ENCODE measurements at places on chromosomes 11 and 22.

DNA sequence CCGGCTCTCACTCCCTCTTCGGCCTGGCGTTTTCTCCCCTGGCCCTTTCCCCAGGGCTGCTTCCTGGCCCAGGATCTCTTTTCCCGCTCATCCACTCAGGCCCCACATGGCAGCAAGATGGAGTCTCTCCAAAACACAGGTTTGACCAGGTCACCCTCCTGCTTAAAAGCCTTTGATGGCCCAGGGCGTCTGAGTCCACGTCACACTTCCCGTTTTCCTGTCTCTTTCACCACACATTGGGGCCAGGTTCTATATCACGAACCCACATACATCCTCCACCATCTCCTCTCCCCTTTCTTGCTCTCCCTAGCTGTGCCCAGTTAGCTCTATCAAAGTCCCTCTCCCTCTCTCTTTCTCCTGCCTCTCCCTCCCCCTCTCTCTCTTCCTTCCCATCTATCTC lies 7.8 kb upstream of the LRRC32 start:
- no peak for DNase-seq

- no peak for DNase-seq
Measured at GRCh38 chr11:26229981-26230380, 101.9 kb upstream of the ANO3 start.

GRCh38 chr11:109884501-109884900 lies 208.7 kb upstream of the ZC3H12C start:
- DNase-seq = no peak

DNA sequence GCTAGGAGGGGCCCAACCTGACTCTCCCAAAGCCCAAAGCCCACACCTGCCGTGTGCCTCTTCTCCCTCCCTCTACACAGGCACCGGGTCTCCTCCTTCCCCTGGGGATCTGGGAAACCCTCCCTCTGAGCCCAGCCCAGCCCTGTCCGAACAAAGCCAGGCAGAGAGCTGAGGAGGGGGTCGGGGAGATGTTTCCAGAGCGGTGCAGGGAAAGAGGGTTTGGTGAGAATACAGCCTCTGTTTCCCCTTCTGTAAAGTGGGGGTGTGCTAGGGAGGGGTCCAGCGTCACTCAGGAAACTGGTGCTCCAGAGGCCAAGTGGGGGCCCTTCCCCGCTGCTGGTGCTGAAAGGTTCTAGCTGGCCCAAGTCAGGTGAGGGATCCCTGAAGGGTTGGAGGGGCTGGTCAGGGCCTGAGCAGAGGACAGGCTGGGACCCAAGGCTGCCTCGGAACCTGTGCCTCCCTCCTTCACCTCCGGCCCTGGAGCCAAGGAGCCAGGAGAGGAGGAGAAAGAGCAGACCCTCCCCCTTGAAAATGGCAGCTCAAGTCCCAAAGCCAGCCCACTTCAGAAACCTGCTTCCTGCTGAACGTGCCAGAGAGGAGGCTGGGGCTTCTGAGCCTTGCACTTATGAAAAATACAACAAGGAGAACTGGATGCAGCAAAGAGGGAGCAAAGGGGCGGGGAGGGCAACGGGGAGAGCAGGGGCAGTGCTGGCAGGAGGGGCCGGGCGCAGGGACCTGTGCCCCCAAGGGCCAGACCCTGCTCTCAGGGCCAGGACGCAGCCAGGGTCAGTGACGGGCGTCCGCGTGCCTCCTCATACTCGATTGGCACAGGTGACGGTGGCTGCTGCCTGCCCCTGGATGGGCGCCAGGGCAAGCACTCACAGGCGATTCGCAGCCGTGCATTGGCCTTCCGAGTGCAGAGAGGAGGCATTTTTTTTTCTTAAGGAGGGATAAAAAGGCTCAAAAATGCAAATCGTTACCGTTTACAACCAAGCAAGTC lies 43.2 kb downstream of the MACROD1 start:
- no peak for DNase-seq

DNA sequence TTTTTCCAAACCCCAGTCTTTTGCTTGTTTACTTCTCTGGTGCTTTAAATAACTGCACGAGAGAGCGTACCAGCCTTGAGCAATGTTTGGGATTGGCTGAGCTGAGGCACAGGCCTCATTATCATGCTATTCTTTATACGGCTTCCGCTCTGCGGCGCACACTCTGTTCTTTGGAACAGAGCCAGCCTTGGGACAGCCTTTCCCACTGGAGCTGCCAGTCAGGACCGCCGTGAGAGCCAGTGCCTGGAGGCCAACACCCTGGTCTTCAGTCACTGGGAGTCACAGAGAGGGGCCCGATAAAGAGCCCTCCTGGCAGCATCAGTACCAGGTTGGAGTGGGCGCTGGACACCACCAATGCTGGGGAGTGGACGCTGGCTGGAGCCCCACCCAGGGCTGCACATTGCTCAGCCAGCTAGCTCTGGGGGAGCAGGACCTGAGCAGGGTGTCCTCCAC lies 125.6 kb downstream of the BCR start:
- no peak for DNase-seq

GRCh38 chr11:119185981-119186634 lies 833 bp downstream of the NHERF4 start:
- DNase-seq = no peak

DNA sequence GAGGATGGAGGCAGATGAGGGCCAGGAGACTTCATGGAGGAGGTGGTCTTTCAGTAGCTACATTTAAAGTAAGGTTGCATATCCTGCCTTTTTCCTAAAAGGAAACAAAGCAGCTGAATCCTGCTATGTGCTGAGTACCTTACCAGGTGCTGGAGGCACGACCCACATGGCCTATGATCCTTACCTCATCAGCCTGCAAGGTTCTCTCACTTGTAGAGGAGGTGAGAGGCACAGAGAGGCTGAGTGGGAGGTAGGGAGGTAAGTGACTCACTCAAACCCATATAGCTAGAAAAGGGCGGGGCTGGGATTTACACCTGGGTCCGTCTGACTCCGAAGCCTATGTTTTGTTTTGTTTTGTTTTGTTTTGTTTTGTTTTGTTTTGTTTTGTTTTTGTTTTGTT lies 75.8 kb downstream of the BUD13 start:
- no peak for DNase-seq

DNA sequence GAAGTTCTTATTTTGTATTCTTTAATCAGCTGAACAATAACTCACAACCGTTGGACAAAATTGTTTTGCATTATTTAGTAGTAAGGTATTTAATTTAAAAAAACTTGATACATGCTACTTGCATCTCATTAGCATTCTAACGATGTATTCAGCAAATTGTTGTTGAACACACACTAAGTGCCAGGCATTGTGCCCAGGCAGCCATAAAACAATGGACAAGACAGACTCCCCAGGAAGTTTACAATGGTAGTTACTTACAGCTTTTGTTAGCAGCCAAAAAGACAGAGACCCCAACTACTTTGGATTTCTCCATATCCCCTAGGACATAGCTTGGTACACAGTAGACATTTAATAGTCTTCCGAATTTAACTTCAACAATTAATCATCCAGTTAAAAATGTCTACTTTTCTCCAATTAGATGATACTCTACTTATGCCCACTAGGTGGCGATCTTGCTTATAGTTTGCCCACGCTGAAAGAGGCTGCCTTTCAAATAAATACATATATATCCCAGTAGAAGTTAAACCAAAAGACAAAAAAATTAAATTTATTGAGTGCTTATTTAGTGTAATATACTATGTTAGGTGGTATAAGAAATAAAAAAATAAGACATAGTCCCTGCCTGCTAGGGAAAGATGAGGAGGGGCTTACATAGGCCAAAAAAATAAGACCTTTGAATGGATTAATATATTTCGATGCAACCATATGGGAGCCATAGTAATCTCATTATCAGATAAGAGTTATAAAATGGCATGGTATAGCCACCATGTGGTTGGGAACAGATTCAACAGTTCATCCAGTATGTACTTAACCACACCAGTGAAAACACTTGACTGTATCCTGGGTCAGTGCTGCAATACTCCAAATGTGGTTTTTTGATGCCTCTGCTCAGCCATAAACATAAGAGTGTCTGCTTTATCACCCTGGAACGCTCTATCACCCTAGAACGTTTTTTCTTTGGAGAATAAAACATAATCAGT lies 2.0 kb upstream of the FJX1 start:
- no peak for DNase-seq

DNA sequence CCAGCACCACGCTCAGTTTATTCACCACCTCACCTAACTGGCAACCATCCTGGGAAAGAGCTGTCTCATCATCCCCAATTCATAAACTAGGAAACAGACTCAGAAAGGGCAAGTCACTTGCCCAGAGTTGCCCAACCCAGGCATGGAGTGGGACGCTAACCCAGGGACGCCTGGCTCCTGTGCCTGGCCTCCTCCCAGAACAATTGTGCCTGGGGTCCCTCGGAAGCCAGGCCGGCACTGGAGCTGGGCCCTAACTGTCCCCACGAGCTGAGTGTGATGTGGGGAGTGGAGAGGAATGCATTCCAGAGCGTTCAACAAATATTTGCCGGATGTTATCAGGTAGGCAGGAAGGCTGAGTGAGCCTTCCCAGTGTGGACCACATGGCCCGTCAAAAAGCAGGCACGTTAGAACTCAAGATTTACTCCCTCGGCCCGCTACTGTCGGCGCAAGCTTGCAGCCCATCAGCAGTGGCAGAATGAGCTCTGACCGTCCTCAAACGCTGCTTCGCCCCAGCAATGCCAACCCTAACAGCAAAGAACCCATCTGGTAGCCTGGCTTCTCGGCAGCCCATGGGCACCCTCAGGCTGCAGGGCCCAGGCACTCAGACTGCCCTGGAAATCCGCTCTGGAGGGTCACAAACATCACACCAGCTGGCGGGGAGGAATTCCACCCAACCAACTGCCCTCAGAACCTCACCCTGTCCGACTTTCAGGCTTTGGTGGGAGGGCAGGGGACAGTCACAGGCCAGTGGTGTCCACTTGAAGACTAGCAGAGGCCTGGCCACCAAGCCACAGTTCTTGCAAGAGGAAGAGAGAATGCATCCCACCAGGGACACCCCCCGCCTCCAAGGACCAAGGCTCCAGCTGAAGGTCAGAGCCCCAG lies 35.6 kb downstream of the MYH9 start:
- DNase-seq = no peak

DNA sequence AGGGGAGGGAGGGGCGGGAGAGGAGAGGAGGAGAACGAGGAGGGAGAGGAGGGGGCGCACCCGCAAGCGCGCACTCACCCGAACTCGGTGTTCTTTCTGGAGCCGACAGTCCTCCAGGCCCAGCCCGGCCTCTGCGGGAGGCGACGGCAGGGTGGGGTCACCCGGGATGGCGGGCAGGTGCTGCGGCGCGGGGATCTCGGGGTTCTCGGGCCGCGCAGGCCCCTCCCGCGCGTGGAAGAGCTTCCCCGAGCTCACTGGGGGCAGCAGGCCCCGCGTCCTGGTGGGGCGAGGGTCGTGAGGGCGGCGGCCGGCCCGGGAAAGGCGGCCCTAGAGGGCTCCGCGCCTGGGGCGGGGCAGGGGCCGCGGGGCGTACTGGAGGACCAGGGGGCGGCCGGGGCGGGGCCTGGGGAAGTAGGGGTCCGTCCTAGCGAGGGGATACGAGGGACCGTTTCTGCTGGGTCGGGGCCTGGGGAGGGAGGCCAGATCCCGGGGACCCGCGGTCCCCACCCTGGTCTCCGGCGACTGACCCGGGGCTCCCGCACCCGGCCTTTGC lies 5.2 kb downstream of the LMNTD2 start:
- DNase-seq = no peak

DNA sequence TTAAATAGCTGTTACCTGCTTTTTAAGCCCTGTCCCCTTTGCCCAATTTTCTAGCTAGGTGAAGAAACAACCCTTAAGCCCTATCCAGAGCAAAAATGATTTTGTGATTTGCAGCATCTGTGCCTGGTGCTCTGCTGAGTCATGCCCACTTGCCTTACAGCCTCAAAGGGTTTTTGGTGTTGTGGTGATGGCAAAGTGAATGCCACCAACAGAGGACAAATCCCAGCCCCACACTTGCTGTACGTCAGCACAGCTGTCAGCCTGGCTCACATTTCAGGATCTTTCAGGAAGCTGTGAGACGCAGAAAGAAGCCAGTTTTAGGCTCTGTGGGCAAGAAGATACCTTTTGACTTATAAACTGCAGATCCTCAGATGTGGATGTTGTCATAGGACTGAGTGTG lies 401.7 kb downstream of the TENM4 start:
- DNase-seq = no peak

DNA sequence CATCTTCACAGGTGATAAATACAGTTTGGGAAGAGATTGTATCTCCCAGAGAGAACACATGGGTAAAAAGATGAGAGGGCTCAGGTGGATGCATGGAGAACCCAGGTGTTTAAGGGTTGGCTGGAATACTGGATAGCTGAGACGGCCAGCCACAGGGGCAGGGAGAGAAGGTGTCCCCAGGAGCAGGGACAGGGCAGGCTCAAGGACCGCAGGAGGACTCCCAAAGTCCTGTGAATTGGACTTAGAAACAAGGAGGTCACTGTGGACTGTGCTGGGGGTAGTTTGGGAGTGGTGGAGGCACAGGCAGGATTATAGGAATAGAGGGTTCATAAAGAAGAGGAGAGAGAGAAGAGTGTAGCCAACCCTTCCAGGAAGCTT lies 103.8 kb upstream of the PARVA start:
- DNase-seq = no peak

- DNase-seq = no peak
Measured at GRCh38 chr22:20438427-20438677, 727 bp upstream of the SCARF2 start.

DNA sequence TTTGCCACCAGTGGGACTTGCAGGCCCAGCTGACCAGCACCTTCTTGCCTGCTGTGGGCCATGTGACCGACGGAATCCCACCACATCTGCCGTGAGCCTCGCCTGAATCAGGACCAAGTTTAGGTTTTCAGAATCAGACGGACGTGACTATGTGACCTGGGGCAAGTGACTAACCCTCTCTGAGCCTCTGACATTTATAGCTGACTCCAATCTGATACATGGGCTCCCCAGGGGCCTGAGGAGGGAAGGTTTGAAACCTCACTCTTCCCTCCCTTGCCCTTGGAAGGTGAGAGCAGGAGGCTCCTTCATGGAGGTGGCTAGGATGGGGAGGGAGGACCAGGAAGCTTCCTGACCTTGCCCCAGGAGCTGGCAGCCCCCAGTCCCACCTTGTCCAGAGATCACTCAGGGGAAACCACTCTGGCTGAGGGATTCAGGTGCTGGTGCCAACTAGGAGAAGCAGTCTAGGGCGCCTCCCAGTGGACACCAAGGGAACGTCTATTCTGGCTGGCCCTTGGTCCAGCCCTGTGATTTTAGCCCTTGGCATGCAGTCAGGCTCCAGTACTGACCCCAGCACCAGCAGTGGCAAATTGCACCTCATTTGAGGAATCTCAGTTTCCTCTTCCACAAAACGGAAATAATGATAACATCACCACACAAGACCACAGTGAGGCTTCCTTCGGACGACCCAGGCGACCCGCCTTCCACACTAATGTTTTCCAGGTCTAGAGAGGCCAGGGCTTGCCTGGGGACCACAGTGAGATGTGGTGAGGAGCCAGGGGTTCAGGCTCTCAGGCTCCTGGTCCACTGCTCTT lies 47.2 kb upstream of the SYT7 start:
- DNase-seq = no peak
